ENCODE measurements at places on chromosomes 6 and 20.
A peak's percentile ranks its signal among the peaks of the same experiment; 100 is the strongest.

DNA sequence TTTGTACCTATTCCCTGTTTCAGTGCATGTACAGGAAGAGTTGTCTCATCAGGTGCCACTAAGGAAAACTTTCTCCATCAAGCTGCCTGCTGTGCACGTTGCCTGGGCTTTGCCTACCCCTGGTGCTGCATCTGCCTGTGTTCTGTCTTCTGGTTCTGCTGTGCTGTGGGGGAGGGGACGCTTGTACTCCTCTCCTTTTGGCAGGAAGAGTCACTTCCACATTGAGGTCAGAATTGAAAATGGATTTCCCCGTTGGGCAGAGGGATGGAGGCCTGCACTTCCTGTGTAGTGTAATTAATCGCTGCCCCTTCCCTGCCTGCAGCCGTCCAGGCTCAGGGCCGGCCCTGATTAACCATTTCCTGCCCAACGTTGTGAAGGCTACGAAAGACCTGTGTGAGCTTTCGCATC lies 153.3 kb downstream of the SCML4 start:
- no peak for DNase-seq

DNA sequence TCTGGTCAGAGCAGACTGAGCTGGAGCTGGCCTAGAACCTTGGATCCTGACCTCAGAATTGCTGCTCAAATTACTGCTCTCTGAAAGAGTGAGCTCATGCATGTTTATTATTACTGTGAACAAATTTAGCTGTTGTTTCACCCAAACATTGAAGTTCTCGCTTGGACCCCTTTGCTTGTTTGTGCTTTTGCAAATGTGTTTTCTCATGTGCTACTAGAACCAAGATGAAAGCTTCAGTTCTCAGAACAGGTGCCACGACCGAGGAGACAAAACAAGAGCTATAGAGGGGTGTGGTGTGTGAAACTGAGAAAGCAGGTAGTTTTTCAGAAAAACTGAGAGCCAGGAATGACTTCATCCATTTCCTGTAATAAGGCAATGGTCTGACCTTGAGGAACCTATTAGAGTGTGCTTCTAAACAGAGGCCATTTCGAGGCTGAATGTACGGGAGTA lies 50.0 kb upstream of the ESR1 start:
- DNase-seq = no peak

DNA sequence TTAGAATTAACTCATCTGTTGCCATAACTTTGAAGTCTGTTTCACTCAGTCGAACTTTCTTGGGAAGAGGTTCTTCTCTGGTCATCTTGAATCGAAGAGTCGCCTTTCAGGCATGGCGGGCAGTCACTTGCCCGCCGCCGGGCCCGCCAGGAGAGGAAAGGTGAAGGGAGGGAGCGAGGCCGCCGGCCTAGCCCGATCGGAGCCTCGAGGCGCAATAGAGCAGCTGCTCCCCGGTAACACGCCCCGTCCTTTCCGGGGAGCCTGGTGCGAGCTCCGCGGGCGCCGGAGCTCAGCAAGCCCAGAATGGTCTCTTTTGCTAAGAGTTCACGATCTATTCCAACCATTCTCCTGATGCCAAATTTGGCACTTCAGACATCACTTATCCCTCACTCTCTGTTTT lies 591.8 kb downstream of the TFAP2B start:
- DNase-seq = no peak

GRCh38 chr6:25290306-25291060 lies 11.3 kb downstream of the CARMIL1 start:
- DNase-seq = no peak

- no peak for DNase-seq
Measured at GRCh38 chr6:121645100-121645745, 209.8 kb downstream of the GJA1 start.

DNA sequence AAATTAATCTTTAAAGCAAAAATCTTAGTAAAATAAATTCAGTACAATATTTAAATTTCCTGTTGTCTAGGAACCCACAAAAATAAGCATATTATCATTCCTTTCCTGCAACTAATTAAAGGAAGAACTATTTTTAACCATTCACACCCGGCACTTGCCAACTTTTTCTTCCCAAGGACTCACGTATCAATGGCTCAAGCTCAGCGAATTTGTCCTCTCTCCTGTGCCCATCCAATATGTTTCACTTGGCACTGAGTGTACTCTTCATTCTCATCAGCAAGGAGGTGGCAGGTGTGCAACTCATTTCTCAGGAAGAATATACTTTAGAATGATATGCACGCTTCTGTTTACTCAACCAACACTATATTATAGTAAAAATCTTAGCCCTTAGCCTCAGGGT lies 419.4 kb downstream of the C6orf118 start:
- no peak for DNase-seq

DNA sequence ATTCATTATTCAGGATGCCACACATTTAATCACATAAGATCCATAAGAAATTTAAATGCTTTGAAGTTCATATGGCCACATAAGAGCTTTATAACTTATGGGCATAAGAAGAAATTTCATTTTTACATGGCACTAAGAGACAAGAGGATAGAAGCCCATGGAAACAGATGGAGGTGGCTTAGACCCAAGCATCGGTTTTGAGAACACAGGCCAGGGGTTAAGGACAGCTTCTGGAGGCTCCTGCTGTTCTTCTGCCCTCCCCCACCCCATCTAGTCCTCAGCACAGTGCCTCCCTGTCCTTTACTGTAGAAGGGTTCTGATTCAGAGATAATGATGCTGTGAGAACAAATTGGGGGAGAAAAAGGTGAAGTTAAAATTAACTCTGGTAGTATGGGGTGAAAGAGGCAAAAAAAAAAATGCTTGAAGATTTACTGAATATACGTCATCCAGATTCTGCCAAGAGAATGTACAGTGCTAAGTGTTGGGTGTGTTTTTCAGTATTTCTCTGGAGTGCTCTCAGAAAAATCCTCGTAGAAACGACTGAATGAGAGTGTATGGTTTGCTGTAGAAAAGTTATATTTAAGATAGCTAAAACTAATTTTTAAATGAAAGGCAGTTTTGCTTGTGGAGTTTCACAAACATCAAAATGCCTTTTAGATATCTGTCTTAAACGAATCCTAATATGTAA lies 539.7 kb downstream of the QKI start:
- DNase-seq = no peak

- DNase-seq = no peak
Measured at GRCh38 chr20:54517241-54517975, 42.0 kb downstream of the DOK5 start.

DNA sequence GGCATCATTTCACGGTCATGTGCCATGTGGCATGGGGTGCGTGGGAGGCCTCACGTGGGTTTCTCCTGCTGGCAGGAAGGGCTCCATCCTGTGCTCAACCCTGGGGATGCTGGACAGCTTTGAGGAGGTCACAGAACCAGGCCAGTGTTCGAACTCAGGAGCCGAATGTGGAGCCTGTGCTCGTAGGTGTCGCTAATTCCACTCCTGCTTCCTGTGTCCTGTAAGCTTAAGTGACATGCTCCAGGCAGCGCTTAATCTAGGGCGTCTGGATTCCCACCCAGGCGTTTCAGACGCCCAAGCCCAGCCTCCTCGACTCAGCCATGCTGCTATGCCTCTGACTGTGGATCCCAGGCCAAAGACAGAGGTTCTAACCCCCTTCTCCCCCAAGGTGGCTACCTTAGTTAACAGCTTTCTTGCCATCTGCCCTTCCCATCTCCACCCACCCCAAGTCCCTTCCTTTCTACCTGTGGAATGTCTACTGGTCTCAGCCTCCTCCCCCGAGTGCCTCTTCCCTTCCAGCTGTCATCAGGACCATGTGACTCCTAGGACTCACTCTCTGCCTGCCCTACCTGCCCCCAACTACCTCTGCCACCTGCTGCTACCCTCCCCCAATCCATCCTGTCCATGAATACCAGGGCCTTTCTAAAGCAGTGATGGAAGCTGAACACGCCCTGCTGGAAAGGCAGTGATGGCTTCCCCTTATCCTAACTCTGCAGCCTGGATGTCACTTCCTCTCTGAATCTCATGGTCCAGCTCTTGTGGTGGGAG lies 255.1 kb downstream of the CDH26 start:
- DNase-seq = no peak

GRCh38 chr6:162708971-162709370 lies 18.6 kb downstream of the PRKN start:
- DNase-seq = no peak

DNA sequence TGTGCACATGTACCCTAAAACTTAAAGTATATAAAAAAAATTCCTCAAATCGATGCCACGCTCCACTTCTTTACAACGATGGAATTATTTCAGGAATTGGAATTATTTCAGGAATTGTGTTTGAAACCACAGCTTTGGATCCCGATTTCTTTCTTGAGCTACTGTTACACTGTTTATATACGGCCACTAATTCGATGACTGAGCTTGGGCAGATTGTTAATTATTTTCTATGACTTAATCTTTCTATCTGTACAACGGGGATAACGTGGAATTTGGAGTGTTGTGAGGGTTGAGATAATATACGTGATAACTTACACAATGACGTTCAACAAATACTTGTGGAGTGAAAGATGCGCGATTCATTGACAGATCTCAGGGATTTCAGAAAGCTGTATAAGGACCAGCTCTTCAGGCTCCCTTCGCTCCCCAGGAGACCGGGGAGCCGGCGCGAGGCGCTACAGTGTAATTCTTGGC lies 171.3 kb downstream of the SLC16A10 start:
- no peak for DNase-seq

- DNase-seq = no peak
Measured at GRCh38 chr6:167839343-167839742, 12.6 kb downstream of the AFDN start.

- no peak for DNase-seq
Measured at GRCh38 chr20:6519556-6519955, 247.9 kb upstream of the BMP2 start.

DNA sequence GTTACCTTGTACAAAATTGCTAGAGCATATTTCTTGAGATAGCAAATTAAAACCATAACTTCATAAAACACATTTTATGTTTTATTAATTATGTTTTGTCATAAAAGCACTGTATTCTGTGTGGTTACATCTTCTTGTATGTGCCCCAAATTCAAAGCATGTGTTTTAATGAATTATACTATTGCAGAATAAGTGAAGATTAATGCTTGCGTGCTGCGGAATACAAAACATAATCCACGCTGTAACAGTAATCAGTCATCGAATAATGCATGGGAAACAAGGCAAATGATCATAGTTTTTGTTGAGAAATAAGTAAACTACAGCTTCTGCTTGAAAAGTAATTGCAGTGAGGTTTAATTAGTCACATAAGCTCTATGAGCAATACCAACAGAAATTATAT lies 459.2 kb upstream of the SOX4 start:
- no peak for DNase-seq

- no peak for DNase-seq
Measured at GRCh38 chr6:37820718-37821079, 1.2 kb downstream of the ZFAND3 start.

GRCh38 chr20:8389381-8390036 lies 257.4 kb downstream of the PLCB1 start:
- no peak for DNase-seq

DNA sequence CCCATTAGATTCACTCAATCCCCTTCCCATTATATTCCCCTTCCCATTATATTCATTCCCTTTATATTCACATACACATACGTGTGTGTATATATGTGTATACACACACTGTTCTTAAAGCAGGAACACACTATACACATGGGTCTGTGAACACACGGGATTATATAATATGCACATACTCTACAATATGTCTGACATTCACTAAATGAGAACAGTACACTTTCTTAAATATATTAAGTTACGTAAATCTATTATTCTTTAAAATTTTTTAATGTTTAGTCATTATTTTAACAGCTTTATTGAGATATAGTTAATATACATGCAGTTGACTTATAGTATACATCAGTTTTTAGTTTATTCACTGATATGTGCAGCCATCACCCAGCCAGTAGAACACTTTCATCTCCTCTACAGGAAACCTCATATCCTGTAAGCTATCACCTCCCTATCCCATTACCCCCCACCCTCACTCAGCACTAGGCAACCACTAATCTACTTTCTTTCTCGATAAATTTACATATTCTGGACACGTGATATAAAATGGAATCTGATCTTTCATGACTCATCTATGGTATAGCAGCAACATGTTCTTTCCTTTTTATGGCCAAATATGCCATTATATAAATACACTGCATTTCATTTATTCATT lies 13.9 kb upstream of the SUMO4 start:
- DNase-seq = no peak

GRCh38 chr6:80438772-80439171 lies 332.3 kb downstream of the BCKDHB start:
- DNase-seq = no peak

DNA sequence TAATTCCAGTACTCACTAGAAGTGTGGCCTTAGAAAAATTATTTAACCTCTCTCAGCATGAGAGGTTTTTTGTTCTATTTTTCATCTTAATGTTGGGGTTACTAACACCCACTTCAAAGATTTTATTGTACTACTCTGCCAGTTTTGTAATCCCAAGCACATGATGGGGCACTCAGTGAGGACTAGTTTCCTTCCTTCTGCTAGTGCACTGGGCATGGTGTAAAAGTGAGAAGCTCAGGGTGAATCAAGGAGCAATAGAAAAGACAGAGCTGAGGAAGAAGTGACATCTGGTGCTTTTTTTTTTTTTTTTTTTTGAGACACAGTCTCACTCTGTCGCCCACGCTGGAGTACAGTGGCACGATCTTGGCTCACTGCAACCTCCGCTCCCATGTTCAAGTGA lies 439.4 kb upstream of the ARID1B start:
- DNase-seq = no peak

DNA sequence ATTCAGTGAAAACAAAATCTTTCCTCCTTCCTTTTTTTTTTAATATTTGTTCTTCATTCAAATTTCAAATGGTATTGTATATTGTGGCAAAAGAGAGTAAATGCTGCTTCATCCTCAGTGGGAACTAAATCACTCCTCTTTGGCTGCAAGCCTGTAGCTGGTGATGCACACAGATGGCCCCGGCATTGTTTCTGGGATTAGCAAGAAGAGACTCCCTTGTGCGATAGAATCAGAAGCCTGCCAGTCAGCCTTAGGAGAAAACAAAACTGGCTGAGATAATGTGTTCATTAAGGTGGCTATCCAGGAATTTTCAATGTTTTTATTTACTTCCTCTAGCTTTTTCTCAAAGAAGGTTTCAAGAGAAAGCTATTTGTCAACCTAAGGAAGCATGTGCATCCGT lies 20.7 kb upstream of the ELOVL2 start:
- DNase-seq = peak; percentile 9

- no peak for DNase-seq
Measured at GRCh38 chr20:24236963-24237362, 232.5 kb upstream of the SYNDIG1 start.

- DNase-seq = no peak
Measured at GRCh38 chr20:32611868-32612267, 26.7 kb upstream of the NOL4L start.

- no peak for DNase-seq
Measured at GRCh38 chr6:152085451-152085921, 278.0 kb downstream of the ESR1 start.

DNA sequence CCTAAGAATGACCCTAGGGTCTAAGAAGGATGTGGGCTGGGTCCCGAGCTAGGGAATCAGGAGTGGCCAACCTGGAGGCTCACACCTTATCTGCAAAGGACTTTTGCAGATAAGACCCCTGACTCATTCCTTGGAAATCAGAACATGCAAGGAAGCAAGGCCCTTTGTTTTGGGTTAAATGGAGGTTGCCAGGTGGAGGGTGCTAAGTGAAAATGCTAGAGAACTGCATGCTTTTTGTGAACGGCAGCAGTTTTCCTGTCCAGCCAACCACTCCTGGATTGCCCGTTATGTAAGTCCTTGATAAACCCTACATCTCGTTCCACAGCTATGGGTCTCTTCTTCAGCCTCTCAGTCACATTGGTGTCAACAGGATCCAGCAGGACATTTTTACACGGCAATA lies 52.1 kb upstream of the CST7 start:
- DNase-seq = no peak
